Coronary artery (tissue), 2 donors: ENCODE measurements at places on chromosomes 2 and 18.

GRCh38 chr2:61537277-61537949, 743 bp downstream of the XPO1 start:
- DNase-seq = no peak

DNA sequence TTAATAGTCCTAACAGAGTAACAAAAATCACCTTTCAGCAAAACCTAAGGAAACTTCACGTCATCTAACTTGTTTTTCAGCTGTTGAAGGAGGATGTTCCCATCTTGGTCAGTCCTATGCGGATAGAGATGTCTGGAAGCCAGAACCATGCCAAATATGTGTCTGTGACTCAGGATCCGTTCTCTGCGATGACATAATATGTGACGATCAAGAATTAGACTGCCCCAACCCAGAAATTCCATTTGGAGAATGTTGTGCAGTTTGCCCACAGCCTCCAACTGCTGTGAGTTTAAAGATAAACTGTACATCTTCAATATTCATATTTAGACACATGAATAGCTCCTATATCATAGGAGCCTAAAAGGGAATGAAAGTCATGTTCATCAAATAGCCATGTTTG, 10.5 kb downstream of the COL3A1 start:
- DNase-seq = no peak

DNA sequence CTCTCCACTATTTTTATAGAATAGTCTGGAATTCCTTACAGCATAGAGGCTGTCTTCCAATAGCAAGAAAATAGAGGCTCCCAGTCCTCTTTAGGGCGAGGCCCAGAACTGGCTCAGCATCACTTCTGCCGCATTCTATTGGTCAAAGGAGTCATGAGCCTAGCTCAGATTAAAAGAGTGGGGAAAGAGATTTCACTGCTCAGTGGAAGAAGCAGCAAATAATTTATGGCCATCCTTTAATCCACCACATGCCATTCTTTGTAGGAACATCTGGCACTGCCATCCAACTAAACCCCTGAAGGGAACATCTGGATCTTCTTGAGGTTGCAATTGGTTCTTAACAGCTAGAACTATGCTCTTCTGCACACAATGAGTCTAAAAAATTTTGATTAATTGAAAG, 43.4 kb upstream of the NEUROD1 start:
- DNase-seq = no peak

DNA sequence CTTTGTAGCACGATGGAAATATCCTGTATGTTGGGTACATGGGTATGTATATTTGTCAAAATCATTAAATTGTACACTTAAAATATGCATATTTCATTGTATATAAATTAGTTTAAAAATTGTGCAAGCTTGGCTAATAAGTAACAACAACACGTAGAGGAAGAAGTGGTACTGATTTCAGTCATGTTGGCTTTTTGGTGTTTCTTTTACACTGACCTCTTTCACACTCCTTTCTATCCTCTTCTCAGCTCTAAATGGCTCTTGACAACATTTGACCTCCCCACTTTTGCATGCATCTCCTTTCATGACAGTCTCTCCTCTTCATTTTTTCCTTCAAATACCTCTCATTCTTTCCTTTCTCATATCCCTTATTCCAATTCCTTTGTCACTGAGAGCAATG, 801.4 kb upstream of the ZEB2 start:
- DNase-seq = no peak

DNA sequence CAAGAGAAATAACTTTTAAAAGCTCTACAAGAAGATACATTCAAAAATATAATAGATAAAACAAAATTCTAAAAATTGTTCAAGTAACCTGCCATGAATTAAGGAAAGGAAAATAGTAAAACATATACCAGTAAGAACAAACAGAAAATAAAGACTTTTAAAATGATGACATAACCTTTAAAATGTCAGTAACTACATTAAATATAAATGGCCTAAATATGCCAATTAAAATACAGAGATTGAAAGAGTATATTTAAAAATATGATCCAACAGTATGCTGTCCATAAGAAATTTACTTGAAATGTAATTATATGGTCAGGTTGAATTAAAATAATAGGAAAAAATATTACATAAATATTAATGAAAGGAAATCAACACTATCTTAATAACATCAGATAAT, 911.7 kb upstream of the POU3F3 start:
- no peak for DNase-seq

- DNase-seq = no peak
Observed at GRCh38 chr2:152542995-152543481, 174.2 kb downstream of the PRPF40A start.

DNA sequence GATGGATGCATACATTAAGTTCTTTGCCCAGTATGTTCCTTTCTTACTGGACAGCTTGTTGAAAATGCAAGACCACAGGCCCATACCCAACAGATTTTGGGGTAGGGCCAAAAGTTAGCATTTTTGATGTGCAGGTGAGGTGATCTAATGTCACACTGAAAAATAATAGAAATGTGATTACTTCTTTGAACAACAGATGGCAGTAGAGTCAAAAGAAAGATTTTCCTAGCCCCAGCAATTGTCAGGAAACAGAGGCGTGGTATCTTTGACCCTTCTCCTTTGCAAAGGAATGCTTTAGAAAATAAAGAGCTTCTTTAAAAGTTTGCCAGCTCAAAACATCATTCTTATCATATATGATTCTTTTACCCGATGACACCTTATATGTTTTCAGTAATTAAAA, 343.6 kb upstream of the SYT4 start:
- no peak for DNase-seq

DNA sequence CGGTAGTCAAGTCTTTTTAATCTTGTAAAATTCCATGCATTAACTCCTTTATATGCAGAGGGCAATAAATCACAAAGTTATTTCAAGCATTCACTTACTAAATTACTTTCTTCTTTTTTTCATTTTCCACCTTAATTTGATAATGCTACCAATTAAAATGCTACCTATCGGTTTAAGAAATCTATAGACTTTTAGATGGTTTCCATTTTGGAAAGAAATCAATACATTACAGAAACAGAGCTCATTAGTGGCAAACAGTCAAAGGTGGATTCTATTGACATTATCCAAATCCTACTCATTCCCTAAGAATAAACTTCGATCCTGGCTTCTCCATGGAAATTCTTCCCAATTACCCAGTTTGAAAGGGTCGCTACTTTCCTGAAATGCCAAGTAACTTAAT, 176.5 kb downstream of the MREG start:
- no peak for DNase-seq

- no peak for DNase-seq
Observed at GRCh38 chr2:160835166-160835565, 325.1 kb upstream of the TANK start.

GRCh38 chr18:55018602-55019001, 59.3 kb upstream of the CCDC68 start:
- DNase-seq = no peak

- no peak for DNase-seq
Observed at GRCh38 chr2:223508372-223508771, 93.8 kb downstream of the SCG2 start.

GRCh38 chr2:29702276-29702675, 219.1 kb downstream of the ALK start:
- DNase-seq = no peak

- DNase-seq = no peak
Observed at GRCh38 chr2:148680462-148680861, 35.9 kb downstream of the EPC2 start.

DNA sequence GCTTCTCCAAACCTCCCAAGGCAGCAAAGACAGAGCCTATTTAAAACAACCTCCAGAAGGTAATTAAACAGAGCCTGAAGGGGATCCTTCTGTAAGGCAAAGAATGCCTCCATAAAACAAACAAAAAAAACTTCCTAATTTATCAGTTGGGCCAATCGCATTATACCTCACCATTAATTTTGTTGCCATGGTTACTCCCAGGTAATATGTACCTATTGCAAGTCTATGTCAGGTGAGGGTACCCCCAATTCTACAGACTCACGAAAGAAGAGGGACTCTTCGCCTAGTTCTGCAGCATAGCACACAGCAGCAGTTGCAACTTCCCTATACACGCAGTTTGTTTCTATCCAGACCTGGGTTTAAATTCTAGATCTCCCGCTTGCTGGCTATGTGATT, 38.8 kb downstream of the SFXN5 start:
- no peak for DNase-seq

GRCh38 chr2:233817995-233818638, 36.2 kb downstream of the HJURP start:
- DNase-seq = peak; percentile 54

DNA sequence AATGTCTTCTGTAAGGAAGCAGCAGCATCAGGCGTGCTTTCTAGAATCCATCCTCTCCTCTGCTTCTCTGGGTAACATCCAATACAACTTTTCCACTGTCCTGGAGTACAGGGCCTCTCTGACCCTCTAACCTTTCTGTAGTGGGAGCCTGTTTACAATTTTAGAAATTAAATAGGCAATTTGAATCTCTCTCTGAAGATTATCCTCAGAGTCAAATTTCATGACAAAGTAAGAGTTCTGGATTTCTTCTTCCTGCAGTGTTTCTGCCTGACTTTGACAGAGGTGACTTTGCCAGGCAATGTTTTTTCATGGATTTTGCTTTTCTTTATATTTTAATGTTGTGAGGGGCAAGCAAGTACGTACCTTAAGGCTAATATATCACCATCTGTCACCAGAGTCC, 558.4 kb downstream of the PARD3B start:
- DNase-seq = no peak

- no peak for DNase-seq
Observed at GRCh38 chr18:45652303-45653080, 37.2 kb downstream of the SLC14A2 start.

GRCh38 chr2:16525265-16525887, 140.3 kb downstream of the CYRIA start:
- no peak for DNase-seq

GRCh38 chr2:84865181-84865783, 15.6 kb downstream of the TRABD2A start:
- DNase-seq = no peak

DNA sequence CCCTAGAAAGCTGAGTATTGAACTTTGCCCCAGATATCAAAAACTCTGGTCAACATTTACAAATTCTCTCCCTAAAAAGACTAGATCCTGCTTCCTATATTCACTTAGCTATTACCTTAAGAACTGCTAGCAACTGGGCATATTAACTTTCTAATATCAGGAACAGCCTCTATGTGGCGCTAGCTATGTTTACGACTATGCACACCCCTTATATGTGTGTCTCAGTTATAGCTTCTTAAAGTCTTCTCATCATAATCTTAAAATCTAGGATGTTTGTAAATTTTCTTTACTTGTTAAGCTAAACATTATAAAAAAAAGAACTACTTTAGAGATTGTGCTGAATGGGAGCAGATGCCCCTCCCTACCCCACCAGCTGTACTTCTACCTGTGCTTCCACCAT, 1.7 kb upstream of the STAMBP start:
- DNase-seq = no peak

DNA sequence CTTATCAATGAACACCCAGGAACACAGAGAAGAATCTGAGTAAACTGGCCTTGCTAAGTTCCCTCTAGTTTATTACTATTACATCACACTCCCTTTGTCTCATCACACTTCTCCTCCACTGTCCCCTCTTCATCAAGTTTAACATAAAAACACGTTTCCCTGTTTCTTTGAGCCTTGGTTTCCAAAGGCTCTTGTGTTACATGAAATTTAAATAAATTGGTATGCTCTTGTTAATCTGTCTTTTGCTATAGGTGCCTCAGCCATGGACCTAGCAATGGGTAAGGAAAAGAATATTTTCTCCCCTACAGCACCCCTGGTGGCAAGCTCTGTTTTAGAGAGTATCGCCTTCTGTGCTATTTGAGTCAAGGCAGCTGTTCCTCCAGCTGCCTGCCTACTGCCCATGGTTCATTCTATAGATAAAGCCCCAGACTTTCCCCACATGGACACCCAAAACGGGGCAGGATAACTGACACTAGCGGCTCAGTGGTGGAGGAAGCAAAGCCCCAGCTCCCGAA, 31.8 kb downstream of the TGIF1 start:
- no peak for DNase-seq

- no peak for DNase-seq
Observed at GRCh38 chr2:143501106-143501676, 372.0 kb downstream of the ARHGAP15 start.

- no peak for DNase-seq
Observed at GRCh38 chr2:121617042-121617599, 32.1 kb downstream of the CLASP1 start.

- DNase-seq = peak; percentile 21
Observed at GRCh38 chr2:126896471-126896870, 2.2 kb upstream of the TEX51 start.

- no peak for DNase-seq
Observed at GRCh38 chr2:235917506-235917905, 250.7 kb downstream of the GBX2 start.

GRCh38 chr2:141728886-141729285, 401.9 kb downstream of the LRP1B start:
- DNase-seq = no peak

DNA sequence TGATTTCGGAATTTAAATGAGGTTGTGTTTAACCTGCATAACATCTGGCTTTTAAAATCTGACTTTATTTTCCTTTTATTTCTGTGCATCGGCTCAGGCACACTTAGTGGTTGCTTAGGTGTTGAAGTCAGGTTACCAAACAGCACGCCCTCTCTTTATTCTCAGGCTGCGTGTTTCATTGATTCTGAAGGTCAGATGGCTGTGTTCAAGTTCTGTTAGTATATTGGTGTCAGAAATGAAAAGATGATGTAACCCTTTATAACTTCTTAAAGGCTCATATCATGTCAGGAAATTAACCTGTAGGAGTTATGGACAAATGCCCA, 246.5 kb downstream of the LDLRAD4 start:
- no peak for DNase-seq

GRCh38 chr18:11259469-11260150, 110.2 kb upstream of the PIEZO2 start:
- DNase-seq = no peak

DNA sequence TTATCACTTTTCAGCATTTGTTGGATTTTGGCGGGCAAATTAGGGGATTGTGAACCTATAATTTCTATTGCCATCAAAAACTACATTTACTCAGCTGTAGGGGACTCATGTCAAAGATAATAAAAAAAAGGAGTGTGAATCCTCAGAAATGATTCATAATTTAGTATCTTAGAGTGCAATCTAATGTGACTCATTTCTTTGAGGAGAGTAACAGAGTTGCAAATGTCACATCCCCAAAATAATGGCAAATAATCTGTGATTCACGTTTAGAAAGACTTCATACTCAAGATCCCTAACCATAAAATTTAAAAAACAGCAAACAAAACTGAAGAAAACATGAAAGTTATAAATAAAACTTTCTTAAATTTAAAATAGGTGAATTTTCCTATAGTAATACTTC, 373.0 kb downstream of the CDH2 start:
- DNase-seq = no peak

GRCh38 chr2:176936410-176936809, 276.2 kb upstream of the HNRNPA3 start:
- no peak for DNase-seq

DNA sequence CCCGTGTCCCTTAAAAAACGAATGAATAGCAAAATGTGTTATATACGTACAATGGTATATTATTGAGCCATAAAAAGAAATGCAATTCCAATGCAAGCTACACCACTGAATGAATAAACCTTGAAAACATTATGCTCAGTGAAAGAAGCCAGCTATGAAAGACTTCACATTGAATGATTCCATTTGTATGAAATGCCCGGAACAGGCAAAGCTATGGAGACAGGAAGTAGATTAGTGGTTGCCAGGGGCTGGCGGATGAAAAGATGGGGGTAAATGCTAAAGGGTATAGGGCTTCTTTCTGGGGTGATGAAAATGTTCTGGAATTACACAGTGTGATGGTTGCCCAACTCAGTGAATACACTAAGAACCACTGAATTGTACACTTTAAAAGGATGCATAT, 113.3 kb downstream of the NOL10 start:
- no peak for DNase-seq
